ENCODE measurements at places on chromosomes 6 and 20.

- no peak for DNase-seq
These were observed 105.8 kb downstream of the SLX4IP start for GRCh38 chr20:10540636-10541493.

DNA sequence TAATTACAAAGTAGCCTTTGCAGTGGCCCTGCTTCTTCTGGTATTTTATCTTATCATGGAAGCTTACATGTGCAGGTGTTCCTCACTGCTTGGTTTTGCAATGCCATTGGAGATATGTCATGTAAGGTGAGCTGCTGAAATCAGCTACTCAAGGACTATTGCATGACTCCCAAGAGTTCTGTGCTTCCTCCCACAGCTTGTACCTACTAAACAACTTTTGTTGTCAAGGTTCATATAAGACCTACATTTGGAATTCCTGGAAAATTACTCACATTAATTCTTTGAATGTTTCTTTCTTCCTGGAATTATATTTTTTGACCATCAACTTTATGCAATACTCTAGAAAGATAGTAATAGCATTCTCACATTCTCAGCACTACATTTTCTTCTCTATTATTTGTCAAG is 427.5 kb upstream of the HSF2 start:
- no peak for DNase-seq

DNA sequence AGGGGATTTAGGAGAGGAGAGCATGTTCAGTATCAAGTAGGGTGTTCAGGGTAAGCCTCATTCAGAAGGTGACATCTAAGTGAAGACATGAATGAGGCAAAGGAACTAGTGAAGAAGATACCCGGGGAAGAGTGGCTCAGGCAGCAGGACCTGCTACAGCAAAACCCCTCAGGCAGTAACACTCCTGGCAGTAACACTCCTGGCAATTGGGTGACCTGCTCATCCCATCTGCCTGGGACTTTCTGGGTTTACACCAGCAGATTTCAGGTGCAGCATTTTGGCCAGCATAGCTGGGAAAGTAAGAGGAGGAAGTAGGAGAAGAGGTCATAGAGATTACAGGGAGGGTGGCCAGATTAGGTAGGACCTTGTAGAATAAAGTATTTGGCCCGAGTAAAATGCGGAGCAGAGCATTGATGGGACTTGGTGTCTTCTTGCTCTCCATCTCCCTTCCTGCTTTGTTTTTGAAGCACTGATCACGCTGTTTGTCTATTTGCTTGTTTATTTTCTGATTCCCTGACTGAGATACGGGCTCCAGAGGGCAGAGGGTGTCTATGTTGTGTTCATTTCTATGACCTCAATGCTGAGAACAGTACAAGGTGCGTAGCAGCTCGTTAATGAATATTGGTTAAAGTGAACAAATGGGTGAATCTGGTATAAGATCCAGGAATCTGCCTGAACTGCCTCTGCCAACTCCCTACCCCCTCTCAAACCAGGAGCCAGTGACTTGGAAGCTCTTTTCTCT is 88.3 kb downstream of the IYD start:
- DNase-seq, result no peak

DNA sequence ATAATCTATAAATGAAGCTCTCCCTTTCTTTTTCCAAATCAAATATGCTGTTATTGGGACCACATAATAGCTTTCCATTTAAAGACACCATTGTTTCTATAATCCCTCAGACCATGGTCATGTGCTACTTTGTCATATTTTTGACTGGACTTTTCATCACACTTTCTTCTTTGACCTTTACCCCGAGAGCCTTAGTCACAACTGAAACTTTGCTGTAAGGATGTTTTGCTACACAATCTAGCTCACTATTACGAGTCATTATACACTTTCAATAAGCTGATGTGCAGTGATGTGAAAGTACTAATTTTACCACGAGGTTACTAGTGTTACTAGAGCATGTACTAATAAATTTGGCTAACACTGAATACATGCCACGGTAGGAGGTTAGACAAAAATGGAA is 367.2 kb upstream of the RUNX2 start:
- no peak for DNase-seq

- no peak for DNase-seq
These were observed 273.5 kb upstream of the PLCB4 start for GRCh38 chr20:8795404-8795803.

- DNase-seq, result no peak
These were observed 26.1 kb upstream of the TINAG start for GRCh38 chr6:54282186-54282585.

DNA sequence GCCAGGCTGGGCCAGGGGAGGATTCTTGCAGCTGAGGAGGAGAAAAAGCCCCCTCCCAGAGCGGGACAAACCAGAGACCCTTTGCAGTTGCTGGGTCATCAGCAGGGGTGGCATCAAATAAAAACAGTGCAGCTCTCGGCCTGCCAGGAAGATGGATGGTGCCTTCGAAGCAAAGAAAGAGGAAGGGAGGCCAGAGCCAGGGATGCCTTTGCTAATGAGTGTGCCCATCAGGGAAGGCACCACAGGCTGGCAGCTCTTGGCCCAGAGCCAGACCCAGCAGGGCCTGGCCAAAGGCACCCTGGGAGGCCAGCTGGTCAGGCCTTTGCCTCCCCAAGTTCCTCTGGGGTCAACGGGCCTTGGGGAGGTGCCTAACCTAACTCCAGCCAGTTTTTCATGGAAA is 26.3 kb upstream of the ZNF318 start:
- no peak for DNase-seq

GRCh38 chr20:2606507-2607006 is 45.9 kb upstream of the NOP56 start:
- no peak for DNase-seq

GRCh38 chr20:24832518-24832917 is 116.6 kb upstream of the CST7 start:
- DNase-seq, result no peak

DNA sequence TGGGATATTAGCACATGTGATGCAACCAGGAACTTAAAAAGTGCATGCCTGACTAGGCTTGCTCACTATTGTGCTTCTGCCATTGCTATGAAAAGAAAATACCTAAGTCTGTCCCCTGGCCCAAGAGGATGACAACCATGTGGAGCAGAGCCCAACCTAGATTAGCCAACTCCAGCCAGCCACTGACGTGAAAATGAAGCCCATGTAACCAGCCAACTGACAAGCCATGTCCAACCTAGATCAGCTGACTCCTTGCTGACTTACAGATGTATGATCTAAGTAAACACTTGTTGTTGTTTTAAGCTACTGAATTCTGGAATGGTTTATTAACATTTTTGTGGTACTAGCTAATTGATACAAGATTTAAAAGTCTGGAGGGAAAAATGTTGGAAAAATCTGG is 47.5 kb downstream of the PIGU start:
- DNase-seq, result no peak

DNA sequence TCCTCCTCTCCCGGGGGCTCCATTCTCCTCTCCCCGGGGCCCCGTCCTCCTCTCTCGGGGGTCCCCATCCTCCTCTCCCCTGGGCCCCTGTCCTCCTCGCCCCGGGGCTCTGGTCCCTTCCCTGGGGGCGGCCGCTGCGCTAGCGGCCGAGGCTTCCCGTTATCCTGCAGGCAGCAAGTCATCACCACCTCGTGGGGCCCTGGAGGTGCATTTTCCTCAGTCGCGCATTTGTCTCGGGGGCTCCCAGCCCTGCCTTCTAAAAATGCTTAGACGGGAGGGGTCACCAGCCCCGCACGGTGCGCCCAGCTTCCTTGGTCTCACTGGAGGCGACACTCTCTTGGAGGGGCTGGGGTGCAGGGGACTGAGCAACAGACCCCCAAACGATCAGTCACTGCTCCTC is 216.5 kb downstream of the QKI start:
- DNase-seq, result no peak

GRCh38 chr6:1719922-1720321 is 110.2 kb downstream of the FOXC1 start:
- no peak for DNase-seq

GRCh38 chr20:43843965-43844660 is 70.5 kb upstream of the TOX2 start:
- DNase-seq, result no peak

DNA sequence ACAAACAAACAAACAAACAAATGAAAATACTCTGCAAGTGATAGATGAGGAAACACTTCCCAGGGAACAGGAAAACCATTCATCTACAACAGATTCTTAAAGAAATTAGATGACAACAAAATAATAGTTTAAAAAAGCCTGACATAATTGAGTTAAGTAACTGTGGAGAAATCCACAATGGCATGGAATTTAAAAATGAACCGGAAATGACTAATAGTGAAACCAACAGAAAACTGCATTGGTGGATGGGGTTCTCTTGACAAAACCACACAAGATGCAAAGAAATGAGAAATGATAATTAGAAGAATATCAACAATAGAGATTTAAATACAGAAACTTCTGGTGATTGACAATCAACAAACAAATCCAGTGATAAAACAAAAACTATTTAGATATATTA is 785.6 kb downstream of the QKI start:
- DNase-seq, result no peak

DNA sequence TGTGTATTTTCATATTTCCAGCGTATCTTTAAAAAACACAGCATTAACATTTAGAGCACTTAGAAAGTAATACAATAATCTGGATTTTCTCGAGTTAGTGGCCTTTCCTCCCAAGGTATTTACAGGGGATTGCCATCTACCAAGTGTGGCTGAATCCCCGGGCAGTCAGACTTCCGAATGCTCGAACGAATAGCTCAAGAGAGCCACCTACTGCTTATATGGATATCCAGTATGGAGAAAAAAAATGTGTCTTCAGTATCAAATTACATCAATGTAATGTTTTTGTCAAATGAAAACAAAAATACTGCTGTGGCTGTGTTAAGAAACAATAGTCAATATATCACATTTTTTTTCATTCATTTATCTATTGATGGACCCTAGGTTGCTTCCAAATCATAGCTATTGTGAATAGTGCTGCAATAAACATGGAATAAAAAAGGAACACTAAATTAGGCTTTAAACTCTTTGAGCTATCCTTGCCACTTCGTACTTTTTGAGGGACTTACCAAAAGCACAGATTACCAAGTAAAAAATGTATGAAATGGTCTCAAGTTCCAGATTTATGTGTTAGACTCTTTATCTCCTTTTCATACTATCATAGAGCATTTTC is 654.5 kb upstream of the PTCHD4 start:
- peak; percentile 16 for DNase-seq

DNA sequence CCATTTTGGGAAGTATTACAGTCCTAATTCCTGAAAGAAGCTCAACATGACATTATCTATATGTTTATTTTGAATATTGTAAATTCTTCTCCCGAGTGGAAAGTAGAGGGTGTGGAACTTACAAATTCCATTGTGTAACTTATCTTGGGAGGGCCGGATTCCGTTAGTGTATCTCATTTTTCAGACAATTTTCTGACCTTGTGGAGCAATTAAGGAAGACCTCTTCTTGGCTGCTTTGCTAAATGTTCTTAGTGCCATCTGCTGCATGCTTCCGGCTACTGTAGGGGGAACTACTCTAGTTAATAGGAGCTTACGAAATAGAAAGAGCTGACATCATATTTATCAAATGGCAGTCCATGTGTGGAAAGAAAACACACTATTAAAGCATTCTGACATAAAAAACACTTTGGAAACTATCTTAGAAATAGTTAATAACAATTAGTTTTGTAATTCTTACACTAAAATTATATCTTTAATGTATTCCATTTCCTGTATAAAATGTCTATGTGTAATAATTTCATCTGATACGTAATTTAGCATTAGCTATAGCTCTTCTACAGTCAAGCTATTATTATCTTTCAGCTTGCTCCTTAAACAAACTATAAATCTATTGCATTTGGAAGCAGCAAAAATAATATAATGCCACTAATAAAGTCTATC is 41.5 kb upstream of the KCNQ5 start:
- DNase-seq, result peak; percentile 7

DNA sequence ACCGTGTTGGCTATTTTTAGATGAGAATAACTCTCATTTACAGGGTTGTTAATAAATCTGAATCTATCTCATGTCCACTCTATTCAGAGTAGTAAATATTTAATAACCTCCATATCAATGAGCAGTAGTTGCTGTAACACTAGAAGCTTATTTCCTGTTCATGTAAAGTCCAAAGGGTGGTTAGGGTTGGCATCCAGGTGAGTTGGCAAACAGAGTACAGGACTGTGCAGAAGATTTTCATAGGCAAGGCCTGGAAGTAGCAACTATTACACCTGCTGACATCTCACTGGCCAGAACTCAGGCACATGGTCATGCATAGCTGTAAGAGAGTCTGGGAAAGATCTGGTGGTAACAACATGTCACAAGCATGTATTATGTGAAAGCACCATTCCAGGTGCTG is 147.5 kb downstream of the PHF3 start:
- no peak for DNase-seq

GRCh38 chr6:27829453-27830211 is 82.6 kb downstream of the OR2B2 start:
- DNase-seq, result no peak

GRCh38 chr6:47437592-47437991 is 40.0 kb upstream of the CD2AP start:
- no peak for DNase-seq

DNA sequence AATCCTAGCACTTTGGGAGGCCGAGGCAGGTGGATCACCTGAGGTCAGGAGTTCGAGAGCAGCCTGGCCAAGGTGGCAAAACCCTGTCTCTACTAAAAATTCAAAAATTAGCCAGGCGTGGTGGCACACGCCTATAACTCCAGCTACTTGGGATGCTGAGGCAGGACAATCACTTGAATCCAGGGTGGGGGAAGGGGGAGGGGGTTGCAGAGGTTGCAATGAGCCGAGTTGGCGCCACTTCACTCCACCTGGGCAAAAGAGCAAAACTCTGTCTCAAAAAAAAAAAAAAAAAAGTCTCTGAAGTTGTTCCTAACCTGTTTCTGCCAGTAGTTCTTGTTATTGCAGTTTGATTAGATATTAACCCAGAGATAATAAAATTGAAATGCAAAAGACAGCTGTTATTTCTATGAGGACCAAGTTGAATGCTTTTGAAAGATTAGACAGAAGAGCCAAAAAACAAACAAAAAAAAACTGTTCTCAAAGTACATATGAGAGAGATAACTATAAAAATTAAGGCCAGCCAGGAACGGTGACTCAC is 22.6 kb downstream of the PIGU start:
- DNase-seq, result no peak

DNA sequence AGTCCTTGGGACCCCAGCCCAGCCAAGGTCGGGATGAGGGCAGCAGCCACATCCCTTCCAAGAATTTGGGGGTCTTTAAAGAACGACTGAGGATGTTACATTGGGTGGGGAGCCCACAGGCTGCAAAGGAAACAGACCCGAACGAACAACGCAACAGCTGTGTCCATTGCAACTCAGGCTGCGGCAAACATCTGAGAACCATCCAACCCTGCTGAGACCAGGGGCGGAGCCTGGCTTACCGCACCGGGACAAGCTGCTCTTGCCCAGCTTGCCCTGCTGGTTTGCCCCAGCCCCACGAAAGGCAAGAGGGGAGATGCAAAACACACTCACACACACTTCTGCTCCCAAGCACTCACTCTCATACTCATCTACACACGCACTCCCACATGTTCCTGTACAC is 21.5 kb upstream of the TAF4 start:
- no peak for DNase-seq

DNA sequence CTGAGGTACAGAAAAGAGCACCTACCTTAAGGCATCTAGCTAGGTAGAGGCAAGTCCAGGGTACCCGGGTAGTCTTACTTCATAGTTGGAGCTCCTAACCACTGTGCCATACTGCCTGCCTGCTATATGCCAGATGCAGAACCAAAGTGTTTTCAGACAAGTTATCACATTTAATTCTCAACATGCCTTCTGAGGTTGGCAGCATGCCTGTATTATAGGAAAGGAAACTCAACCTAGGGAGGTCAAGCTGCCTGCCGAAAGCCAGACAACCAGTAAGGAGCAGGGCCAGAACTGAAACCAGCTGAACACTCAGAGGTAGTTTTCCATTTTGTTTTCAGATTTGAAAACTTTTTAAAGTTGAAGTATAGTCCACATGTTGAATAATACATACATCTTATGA is 5.4 kb downstream of the CTNNBL1 start:
- DNase-seq, result no peak
